ENCODE measurements at places on chromosomes 12 and 14.

DNA sequence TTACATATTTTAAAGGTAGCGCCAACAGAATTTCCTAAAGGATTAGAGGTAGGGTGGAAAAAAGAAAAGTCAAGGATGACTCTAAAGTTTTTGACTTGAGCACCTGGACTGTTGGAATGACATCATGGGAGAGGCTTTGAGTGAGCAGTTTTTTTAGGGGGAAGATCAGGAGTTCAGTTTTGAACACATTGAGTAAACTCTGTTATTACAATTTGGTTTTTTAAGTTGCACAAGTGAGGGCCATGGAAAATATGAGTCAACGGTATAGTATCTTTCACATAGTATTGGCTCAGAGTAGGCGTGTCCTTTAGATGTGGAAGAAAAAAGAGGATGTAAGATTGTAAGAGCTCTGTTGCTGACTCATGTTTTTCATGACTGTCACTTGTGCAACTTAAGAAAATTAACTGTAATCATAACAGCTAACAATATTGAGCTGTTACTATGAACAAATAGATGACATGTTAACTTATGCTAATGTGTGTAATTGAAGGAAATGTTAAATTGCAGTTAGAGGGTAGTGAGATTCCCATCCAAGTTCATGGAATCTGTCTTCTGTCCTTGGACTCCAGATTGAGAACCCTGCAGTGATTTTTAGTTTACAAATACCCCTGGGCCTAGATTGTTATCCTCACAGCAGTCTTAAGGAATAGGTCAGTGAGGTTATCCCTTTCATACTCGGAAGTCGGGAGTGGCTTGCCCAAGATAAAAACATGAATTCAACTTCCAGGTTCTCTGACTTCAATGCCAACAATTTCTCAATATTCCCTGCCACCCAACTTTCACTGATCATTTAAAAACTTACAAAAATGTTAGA, 48.2 kb upstream of the ATP2B1 start:
- DNase-seq, result no peak

- peak; percentile 87 for DNase-seq
Observed at GRCh38 chr12:52147367-52147963, 44.3 kb downstream of the KRT80 start.

GRCh38 chr12:91163116-91163515, 19.5 kb downstream of the DCN start:
- DNase-seq, result no peak

- DNase-seq, result no peak
Observed at GRCh38 chr14:50839048-50839447, 8.1 kb upstream of the NIN start.

GRCh38 chr14:63404906-63405305, 86.2 kb upstream of the GPHB5 start:
- DNase-seq, result no peak

DNA sequence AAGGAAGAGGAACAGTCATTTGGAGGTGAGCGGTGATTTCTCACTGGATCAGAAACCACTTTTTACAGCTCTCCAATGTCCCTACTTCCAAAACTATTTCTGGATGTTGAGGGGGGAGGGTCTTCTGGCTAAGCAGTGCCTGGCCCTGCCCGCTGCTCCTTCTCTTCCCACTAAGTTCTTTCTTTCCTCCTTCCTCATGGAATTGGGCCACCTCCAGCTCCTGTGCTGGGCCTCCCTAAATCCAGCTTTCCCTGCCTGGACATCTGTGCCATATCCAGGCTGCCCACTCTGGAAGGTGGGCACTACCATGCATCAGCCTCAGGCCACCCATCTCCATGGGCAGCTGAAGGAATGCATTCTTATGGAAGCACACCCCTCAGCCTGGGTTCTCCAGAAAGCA, 11.5 kb downstream of the DHRS2 start:
- no peak for DNase-seq

GRCh38 chr12:77553976-77554619, 276.6 kb upstream of the NAV3 start:
- no peak for DNase-seq

DNA sequence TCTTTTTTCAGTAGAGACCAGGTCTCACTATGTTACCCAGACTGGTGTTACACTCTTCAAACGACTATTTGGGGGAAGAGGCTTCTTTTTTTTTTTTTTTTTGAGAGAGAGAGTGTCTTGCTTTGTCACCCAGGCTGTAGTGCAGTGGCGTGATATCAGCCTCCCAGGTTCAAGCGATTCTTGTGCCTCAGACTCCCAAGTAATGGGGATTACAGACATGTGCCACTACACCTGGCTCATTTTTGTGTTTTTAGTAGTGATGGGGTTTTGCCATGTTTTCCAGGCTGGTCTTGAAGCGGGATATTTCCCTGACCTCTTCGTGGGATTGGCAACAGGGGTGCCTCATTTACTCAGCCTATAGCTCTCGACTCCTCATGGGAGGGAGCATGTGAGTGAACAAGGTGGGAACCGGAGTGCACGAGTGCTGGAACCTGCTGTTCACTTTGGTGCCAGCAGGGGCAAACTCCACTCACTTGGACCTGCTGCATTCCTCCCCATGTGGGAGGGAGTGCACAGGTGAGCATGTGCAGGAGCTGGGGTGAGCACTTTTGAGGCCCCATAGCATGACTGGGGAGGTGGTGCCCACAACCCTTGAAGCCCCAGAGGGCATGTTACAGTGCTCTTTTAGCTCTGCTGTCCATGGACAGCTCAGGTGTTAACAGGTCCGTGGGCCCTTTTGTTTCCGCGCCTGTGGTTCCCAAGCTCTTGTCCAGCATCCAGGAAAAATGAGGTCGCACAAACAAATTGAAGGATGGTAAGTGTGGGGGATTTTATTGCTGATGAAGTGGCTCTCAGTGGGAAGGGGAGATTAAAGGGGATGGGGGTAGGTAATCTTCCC, 79.1 kb upstream of the HECTD1 start:
- no peak for DNase-seq

- DNase-seq, result no peak
Observed at GRCh38 chr12:26573225-26573909, 259.6 kb downstream of the ITPR2 start.

GRCh38 chr12:69231479-69231878, 7.9 kb upstream of the CPSF6 start:
- DNase-seq, result no peak

DNA sequence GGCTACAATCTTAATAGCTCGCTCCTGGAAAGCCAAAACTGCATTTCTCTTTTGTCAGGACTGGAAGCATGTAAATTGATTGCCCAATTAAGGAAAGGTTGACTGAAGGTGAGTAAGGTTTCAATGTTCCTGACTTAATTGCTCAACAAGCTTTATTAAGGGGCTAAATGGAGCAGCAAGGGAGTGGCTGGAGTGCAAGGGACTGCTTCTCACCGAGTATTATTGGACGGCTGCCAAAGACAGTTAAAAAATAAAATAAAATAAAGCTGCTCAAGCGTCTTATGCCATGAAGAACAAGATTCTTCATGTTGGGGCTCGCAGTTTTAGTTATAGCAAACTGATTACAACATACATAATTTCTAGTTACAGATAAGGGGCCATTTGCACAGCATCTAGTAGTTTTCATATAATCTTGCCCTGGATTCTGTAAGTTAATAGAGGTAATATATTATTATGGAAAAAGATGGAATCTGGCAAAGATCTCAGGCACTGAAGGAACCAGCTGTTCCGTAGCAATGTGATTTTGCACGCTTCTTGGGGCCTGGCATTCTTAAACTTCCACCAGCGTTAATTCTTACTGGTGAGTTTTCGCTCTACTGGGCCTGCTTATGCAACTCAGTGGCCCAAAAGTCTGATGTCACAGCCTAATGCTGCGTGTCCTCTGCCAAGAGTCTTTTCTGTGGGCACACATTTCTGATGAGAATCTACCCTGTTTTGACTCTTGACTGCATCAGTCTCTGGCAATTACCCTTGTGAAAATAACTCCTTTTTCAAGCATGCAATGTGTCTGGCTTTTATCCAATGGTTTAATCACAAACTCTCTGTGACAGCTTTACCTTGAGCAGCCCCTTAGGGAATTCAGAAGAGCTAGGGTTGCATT, 108.5 kb downstream of the SLC38A1 start:
- no peak for DNase-seq

DNA sequence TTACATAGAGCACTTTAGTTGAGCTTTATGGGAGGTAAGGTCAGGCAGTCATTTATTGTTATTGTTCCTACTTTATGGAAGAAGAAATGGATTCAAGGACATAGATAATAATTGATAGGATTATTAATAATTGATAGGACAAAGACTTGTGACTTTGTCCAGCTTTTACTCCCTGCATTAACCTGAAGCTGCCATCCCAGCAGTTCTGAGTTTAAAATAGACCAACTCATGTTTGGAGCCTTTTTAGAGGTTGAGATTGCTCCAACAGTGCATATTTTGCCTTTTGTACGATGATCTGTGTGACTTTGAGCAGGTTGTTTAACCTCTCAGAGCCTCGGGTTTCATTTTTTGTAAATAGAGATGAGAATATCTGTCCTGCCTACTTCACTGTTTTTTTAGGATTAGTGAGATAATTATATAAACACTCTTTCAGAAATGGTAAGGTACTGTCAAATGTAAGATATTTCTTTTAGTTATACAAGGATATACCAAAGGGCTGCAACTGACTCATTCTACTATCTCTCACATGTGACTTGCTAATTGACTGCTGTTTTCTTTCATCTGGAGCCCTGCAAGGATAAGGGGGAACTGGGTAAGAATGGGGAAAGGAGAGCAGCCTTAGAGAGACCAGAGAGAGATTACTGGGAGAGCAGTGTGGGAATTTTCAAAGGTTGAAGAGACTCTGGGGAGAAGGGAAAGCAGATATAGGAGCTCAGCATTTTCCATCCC, 15.3 kb downstream of the WDR20 start:
- DNase-seq, result no peak
